Calu3 (cell line): ENCODE measurements at places on chromosomes 7 and 10. TPM values are rescaled to one million over a fixed set of nuclear protein-coding genes. Genes with fewer than 3 reads are reported as not detected.

SLC39A12 gene
- not detected in 2 replicates for total RNA-seq

CLEC5A gene
- total RNA-seq = not detected in 2 replicates

HECTD2 gene
- 2.7 and 3.1 TPM in 2 replicates for total RNA-seq

GRCh38 chr7:33503014-33503413, 373.6 kb downstream of the BBS9 start:
- no peak for DNase-seq

DNA sequence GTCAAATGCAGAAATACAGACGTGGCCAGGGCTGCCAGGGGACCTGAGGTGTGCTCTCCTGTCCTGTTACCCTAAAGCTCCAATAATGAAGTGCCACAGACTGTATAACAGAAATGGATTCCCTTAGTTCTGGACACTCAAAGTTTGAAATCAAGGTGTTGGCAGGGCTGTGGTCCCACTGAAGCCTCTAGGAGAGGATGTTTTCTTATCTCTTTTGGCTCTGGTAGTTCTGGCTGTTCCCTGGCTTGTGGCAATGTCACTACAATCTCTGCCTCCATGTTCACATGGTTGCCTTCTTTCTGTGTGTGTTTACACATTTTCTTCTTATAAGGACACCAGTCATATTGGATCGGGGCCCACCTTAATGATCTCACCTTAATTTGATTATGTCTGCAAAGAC, 15.3 kb upstream of the EEPD1 start:
- DNase-seq = no peak

DNA sequence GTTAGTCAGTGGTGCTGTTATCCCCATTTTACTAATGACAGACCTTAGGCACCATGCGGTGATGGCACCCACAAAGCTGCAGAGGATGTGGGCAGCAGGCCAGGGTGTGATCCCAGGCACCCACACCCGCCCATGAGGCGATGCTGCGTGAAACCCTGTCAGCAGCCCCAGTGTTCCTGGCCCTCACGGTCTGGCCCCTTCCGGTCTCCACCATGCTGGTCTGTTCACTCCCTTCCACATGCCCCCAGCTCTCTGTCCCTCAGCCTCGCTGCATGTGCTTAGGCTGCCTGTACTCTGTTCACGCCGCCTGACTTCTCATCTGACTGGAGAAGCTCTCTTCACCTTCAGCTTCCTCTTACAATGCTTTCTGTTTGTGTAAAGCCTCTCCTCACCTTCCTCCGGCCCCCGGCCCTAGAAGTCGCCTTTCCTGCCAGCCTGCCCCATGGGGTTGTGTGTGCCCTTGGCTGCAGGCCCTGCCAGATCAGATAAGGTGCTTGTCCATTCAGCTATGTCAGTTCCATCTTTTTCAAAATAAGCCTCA, 17.6 kb upstream of the ORAI2 start:
- no peak for DNase-seq

DNA sequence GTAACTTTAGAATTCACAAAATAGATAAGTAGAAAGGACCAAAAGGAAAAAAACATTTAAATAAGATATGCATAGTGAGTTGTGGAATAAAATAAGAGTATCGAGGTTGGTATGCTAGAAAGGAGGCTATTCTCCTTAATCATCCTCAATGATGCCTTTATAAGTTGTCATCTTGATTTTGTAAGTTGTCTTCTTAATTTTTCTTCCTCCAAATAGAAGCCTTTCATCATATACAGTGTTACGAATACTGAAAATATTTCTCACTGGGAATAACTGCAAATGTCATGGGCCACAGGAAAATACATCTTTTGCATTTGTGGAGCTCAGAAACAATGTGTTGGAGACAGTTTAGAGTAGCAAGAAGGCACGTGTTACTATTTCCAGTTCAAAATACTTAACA, 31.5 kb upstream of the PRTFDC1 start:
- no peak for DNase-seq

DNA sequence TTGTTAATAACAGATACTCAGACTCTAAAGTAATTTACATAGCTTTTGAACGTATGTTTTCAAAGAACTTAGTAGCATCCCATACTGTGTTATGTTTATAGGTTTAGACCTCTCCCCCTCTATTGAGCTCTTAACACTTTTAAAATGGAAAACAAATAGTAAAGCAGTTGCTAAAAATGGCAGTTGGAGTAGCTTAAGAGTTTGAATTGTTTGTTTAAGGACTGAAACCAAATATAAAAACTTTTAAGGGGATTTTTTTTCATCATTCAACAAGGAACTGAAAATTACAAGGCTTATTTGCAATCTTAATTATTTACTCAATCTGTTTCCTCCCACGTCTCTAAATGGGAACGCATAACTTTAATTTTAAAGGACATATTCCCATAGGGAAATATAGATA, 1.6 kb upstream of the SPAG6 start:
- no peak for DNase-seq

GRCh38 chr7:85595750-85596178, 408.9 kb upstream of the SEMA3D start:
- no peak for DNase-seq

DNA sequence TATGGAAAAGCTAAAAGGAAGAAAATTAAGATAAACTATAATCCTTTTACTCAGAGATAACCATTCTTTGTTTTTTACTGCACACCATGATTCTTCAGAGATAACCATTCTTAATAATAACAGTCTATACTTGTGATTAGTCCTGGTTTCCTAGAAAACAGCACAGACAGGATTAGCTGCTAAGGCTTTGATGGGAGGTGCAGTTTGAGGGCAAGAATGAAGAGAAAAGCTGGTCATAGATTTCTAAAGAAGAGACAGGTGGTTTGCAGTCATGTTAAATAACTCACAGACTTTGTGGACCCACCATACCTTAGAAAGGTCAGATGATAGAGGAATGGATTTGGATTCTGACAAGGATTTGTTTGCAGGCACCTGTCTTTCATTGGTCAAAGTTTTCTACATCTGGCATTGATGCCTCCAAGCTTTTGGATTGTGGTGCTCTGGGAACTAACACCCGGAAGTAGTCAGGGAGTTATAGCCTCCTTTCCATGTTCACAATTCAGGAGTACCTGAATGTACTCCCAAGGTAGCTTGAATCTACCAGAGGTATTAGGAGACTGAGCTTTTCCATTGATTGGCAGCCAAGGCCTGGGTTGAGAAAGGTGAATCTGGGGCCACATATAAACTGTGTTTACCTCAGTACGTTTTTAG, 3.7 kb downstream of the SMC3 start:
- no peak for DNase-seq

GRCh38 chr10:18551473-18551872, 99.9 kb downstream of the NSUN6 start:
- DNase-seq = no peak

DNA sequence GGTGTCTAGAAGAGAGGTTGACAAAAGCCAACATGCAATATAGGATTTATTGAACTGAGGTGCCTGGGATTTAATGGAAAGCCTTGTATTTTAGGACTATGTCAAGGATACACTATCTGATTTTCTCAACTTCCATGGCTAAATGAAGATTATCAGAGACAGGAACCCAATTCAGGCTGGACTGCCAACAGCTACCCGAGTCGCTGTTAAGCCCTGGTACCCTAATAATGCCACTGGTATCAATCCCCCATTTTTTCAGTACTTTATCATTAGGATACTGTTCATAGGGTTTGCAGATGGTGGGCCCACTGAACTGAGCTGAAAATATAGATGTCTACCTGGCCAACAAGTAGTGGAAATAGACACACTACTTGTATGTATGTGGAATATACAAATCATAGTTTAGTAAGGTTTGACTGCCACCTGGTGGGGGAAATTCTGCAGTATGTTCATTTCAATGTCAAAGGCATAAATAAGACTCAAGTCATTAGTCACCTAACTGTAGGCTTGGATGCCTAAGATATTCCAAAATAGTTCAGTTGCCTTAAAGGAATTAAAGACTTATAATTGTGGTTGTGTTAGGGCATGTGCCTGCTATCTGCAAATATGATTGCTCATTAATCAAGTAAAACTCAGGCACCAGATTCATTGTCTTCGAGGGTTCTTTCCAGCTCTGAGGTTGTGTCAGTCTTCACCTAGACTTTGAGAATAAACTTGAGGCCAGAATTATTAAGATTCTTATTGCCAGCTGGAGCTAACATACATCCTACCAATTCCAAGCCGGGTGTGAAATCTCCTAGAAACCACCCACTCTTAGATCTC, 34.1 kb upstream of the NOBOX start:
- DNase-seq = peak; percentile 76
